ENCODE measurements at places on chromosomes 5 and 9.

GRCh38 chr9:137705443-137705863, 86.6 kb downstream of the EHMT1 start:
- DNase-seq = no peak

DNA sequence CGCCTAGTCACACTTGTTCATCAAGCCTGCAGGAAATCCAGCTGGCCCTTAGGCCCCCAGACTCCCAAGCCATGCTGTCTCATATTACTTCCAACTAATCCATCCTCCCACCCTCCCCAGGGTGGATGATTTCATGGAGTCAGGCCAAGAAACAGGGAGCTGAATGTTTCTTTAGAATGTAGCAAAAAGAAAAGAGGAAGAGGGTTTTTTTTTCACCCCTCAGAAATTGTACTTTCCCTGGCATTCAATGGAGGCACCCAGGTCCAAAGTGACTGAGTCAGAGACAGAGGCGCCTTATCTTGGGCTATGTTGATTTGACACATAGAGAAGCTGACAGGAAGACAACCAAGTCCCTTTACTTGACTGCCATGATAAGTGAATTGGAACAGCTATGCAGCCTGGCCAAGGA, 260.2 kb upstream of the NR4A3 start:
- no peak for DNase-seq

- DNase-seq = no peak
Observed at GRCh38 chr5:38672059-38672788, 115.8 kb upstream of the LIFR start.

- no peak for DNase-seq
Observed at GRCh38 chr9:93124793-93125192, 9.3 kb downstream of the NINJ1 start.

- no peak for DNase-seq
Observed at GRCh38 chr9:94079236-94079635, 5.0 kb upstream of the PTPDC1 start.

DNA sequence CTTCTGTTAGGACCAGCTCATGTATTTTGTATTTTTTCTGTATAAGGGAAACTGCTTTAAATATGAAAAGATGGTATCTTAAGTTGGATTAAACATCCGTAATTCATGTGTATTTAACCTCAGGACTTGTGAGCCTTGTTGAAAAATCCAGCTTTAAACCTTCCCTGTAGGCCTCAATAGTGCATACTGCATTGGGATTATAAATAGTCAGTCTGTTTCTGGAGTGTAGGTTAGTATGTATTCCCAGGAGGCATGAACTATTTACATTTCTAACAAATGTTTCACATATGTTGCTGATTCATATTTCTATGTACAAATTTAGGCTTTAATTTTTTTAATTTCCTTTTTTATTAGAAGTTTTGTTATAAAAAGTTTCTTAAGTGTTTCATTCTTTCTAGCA, 137.9 kb upstream of the GRHPR start:
- DNase-seq = no peak

DNA sequence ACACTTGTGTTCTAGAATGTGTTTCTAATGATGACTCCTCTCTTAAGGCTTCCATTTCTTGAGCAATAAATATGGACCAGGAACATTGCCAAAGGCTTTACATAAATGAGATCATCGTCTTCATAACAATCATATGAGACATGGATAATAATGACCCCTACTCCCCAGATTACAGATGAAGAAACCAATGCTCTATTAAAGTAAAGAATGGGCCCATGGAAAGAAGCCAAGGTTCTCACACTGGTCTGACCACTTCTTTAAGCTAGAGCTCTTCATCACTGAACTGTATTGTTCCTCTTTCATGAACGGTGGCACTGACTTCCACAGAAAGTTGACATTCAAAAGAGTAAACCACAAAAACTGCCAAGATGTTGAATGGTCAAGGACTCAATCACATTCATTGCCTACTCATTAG, 65.3 kb downstream of the MARCHF3 start:
- no peak for DNase-seq

DNA sequence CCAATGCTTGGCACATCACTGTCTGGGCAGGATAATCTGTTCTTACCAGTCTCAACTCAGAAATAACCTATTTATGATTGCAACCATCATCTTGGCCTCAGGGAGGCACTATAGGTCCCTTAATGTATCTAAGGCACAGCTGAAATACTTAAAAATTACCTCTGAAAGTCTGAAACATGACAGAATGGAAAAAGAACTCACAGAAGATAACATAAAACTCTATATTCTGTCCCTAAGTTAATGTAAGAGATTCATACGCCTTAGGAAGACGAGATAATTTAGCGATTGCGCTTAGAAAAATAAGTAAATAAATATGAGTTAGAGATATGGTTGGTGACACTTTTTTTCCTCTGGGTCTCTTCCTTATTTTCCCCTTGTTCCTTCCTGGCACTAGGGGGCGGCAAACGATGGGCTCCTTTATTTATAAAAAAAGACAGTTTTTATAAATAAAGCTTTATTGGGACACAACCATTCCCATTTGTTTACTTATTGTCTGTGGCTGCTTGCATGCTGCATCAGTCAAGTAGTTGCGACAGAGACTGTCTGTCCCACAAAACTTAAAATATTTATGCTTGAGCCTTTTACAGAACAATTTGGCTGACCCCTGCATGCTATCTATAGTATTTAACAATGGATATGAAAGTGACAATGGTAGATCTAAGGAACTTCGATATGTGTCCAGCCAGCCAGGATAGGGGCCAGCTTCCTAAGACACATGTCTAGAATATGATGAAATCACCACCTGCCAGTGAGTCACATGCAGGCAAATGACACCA, 79.6 kb downstream of the PDE4D start:
- no peak for DNase-seq

DNA sequence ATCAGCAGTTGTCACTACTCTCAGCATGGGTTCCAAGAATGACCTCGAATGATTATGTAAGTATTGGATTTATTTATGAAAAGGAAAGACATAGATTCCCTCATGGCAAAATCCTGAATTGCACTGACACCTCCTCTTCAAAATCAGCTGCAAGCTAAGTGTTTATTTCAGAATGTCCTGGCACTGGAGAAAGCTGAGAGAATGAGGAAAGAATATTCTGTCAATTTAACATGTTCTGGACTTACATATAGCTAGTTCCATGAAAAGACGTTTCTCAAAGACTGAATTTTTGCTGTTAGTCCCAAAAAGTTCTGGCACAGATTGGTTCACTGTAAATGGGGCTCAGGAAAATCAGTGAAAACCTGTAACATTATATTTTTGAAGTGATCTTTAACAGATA, 120.3 kb downstream of the NREP start:
- DNase-seq = no peak

DNA sequence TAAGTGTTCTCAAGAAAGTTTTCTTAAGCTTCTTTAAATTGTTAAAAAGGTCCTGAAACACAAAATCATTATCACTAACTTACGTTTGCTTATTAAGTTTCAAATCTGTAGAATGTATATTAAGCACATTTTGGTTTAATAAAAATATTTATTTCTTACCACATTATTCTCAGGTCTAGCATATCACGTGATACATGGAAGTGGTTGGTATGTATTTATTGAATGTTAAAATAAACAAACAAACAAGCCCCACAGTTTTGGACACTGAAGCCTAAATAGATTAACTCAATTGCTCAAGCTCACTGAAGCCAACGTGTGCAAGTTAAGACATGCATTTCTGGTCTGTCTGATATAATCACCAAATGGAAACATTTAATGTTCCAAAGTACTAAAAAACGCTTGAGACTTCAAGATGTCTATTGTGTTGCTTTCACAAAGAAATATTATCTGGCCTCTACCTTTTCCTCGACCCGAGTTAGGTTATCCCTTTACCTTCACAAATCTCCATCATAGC, 1136.9 kb downstream of the TAF11L14 start:
- DNase-seq = no peak

- DNase-seq = no peak
Observed at GRCh38 chr5:107063511-107063910, 607.2 kb downstream of the EFNA5 start.

GRCh38 chr9:29214690-29215253, 1641.5 kb upstream of the C9orf72 start:
- no peak for DNase-seq

GRCh38 chr5:177465044-177465443, 8.4 kb downstream of the DBN1 start:
- DNase-seq = no peak

DNA sequence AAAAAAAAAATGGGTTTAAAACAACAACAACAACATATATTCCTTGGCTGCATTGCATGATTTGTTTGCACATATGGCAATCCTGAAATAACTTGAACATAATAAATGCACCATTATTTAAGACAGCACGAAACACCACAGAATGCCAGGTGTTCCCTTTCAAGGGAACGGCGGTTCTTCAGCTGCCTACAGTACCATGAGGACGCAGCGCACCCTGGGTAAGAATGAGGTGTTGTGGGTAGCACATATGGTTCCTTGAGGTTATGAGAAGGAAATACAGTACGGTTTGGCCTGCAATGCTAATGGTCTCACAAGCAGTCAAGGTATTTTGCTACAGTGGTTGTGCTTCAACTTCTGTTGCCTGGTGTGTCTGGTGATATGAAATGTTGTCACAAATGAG, 174.8 kb downstream of the SLC12A2 start:
- no peak for DNase-seq

DNA sequence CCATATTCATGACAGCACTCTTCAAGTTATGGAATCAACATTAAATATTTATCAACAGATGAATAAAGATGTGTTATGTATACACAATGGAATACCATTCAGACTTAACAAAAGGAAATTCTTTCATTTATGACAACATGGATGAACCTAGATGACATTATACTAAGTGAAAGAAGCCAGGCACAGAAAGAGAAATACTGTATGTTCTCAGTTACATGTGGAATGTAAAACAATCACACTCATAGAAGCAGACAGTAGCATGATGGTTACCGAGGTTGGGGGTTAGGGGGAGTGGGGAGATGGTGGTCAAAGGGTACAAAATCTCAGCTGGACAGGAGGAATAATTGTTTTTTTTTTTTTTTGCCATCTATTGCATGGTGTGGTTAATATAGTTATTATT, 431.9 kb downstream of the DMAC1 start:
- DNase-seq = no peak

- no peak for DNase-seq
Observed at GRCh38 chr9:109941771-109942170, 161.8 kb downstream of the PALM2AKAP2 start.

Data from cerebellar nuclear complex (tissue), 1 donor.